SJSA1 (cell line): ENCODE measurements at places on chromosomes 16 and 17.

- no peak for DNase-seq
- no peaks in the 10 kb centered on the region for H3K36me3 ChIP-seq
- H3K27me3 ChIP-seq: peaks cover 87% of the 10 kb centered on the region
- H3K4me3 ChIP-seq: no peak overlapping the region
- no peak overlapping the region for H3K27ac ChIP-seq
These were observed 65.4 kb downstream of the RBFOX3 start for GRCh38 chr17:79545251-79546005.

- H3K4me1 ChIP-seq: peaks cover 5% of the 10 kb centered on the region
- no peak overlapping the region for H3K4me3 ChIP-seq
- no peak overlapping the region for H3K27ac ChIP-seq
- no peak for DNase-seq
These were observed 5.9 kb downstream of the GNGT2 start for GRCh38 chr17:49204516-49204915.

- no peak for DNase-seq
- no peak overlapping the region for H3K4me3 ChIP-seq
- H3K27me3 ChIP-seq: no peaks in the 10 kb centered on the region
- H3K4me1 ChIP-seq: peaks cover 37% of the 10 kb centered on the region
These were observed 196.6 kb upstream of the CIBAR2 start for GRCh38 chr16:85308611-85309540.

DNA sequence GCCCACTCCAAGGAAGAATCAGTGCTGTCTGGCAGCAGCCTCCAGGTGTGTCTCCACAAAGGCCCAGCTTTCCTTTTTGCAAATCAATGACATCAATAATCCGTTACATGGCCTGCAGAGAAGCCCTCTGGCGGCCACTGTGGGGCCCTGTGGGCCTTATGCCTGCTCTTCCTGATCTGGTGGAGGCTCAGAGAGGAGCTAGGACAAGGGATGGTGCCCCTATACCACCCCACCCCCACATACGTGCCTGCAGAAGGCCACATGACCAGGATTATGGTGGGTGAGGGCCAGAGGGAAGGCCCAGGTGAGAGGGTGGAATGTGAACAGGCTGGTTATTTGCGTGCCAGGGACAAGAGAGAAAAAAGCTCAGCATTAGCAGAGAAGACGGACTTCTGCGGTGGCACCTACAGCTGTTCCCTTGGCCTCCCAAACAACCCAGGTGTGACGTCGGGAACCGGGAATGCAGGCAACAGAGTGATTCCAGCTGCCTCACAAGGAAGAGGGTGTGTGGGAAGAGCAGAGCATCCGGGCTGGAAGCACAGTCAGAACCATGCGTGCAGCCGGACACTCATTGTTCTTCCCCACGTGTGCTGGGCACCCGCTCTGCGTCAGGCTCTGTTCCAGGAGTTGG, 22.5 kb downstream of the EIF4A3 start:
- peaks cover 8% of the 10 kb centered on the region; the same call in 1 of the 2 replicates for H3K27me3 ChIP-seq
- no peak overlapping the region for H3K27ac ChIP-seq
- no peaks in the 10 kb centered on the region for H3K36me3 ChIP-seq

DNA sequence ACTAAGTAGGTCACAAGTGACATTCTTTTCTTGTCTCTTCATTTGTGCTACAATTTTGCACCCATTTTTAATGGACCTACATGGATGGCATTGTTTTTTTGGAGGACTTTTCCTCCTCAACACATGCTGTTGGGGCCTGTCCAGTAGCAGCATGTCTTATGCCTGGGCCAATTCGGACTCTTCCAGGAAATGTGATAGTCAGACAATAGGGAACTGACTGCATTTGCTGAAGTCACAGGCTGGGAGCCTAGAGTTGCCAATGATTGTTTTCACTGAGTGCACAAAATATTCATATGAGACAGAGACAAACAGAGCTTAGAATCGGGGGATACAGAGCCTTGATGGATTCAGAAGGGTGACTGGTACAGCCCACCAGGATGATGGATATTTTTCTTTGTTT, 867.3 kb upstream of the GOT2 start:
- no peaks in the 10 kb centered on the region for H3K36me3 ChIP-seq
- H3K27me3 ChIP-seq: no peaks in the 10 kb centered on the region
- no peak for DNase-seq
- H3K4me3 ChIP-seq: no peak overlapping the region

GRCh38 chr17:77018504-77018903, 122.3 kb upstream of the SEC14L1 start:
- H3K27ac ChIP-seq: no peak overlapping the region
- H3K4me3 ChIP-seq: no peak overlapping the region
- no peak for DNase-seq
- no peaks in the 10 kb centered on the region for H3K4me1 ChIP-seq

DNA sequence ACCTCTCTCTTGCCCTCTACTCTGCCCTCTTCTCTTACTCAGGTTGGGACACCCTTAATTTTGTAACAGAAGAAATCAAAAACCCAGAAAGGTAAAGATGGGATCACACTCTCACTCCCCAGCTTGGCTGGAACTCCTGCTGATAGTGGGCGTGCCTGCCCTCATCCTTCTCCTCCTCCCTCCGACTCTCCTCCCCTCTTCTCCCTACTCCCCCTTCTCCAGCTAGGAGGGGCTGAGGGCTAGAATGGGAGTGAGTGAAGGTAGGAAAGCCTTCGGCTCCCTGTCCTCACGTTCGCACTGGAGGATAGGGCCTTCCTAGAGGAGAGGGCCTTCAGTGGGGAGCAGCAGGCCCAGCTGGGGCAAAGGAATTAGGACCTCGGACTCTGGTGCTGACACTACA, 20.3 kb downstream of the SLC7A6OS start:
- no peak for DNase-seq
- H3K27me3 ChIP-seq: no peaks in the 10 kb centered on the region
- H3K36me3 ChIP-seq: peaks cover 87% of the 10 kb centered on the region
- peak overlapping the region; percentile 85 for H3K27ac ChIP-seq

DNA sequence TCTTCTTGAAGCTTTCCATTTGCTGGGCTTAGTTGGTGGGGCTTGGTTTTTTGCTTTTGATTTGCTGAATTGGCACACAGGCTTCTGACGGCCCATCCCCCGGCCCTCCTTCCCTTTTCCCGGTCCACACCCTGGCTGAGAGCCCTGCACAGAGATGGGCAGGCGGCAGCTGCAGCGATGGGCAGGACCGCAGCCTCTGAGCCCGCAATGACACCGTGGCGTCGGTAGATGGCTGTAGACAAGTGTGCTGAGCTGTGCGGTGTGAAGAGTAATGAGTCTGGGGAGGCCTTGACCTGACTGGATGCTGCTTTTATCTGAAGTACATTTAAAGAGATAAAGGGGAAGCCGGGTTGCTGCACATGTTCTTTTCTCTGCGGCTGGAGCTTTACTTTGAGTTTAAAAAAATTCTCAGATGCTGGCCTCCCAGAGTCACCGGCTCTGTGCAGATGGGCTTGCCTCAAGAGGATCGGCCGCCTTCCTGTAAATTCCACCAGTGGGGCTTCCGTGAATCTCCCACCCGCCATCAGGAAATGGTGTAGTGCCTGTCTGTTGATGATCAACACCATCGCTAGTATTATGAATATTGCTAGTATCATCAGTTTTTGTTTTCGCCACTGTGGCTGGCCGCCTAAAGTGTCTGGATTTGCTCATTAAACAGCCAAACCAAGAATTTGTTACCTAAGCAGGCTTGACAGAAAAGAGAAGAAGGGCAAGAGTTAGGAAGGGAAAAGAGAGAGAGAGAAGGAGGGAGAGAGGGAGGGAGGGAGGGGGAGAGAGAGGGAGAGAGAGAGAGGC, 245.6 kb upstream of the RBFOX1 start:
- H3K27me3 ChIP-seq: no peaks in the 10 kb centered on the region
- H3K27ac ChIP-seq: no peak overlapping the region
- H3K4me1 ChIP-seq: no peaks in the 10 kb centered on the region
- no peak overlapping the region for H3K4me3 ChIP-seq

GRCh38 chr17:30203471-30203981, 32.0 kb downstream of the SLC6A4 start:
- no peaks in the 10 kb centered on the region for H3K4me1 ChIP-seq
- DNase-seq: no peak
- H3K27me3 ChIP-seq: 0 out of 2 replicates have a peak, but pooled peaks cover 3% of the 10 kb centered on the region
- no peak overlapping the region for H3K4me3 ChIP-seq

DNA sequence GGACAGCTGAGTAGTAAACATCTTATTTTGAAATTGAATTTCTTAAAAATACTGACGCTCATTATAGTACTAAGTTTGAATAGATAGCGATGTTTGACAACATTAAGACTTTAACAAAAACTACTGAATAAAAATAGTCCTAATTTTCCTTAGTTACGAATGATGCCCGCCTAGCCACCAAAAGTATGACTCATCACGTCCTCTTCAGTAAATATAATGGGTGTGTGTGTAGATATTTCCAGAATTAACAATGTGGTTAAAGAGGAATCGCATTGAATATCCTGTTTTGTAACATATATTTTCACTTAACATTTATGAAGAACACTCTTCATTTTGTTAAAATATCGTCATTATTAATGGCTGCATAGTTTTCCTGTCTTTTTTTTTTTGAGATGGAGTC, 187.6 kb downstream of the MYO1D start:
- H3K27ac ChIP-seq: no peak overlapping the region
- no peaks in the 10 kb centered on the region for H3K27me3 ChIP-seq
- no peaks in the 10 kb centered on the region for H3K4me1 ChIP-seq
- no peak overlapping the region for H3K4me3 ChIP-seq

DNA sequence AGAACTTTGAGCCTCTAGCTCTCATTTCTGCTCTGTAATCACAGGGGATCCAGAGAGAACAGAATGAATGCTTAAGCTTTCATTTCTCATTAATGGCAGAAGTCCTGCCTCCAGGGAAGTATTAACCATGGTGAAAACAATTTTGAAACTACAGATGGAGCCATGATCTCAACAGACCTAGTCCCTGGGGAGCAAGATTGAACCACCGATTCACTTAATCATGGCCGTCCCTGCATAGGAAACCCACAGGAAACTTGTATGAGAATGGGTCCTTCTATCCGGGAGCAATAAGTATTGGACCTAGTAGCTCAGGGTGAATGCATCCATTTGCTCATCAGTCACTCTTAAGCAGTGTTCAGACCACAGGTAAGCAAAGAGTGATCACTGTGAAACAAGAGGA, 40.2 kb upstream of the CLEC18A start:
- no peak for DNase-seq
- H3K27me3 ChIP-seq: no peaks in the 10 kb centered on the region
- no peak overlapping the region for H3K4me3 ChIP-seq

GRCh38 chr16:58670946-58671583, 13.5 kb downstream of the SLC38A7 start:
- no peaks in the 10 kb centered on the region for H3K27me3 ChIP-seq
- H3K27ac ChIP-seq: no peak overlapping the region
- no peak for DNase-seq
- H3K4me3 ChIP-seq: no peak overlapping the region

DNA sequence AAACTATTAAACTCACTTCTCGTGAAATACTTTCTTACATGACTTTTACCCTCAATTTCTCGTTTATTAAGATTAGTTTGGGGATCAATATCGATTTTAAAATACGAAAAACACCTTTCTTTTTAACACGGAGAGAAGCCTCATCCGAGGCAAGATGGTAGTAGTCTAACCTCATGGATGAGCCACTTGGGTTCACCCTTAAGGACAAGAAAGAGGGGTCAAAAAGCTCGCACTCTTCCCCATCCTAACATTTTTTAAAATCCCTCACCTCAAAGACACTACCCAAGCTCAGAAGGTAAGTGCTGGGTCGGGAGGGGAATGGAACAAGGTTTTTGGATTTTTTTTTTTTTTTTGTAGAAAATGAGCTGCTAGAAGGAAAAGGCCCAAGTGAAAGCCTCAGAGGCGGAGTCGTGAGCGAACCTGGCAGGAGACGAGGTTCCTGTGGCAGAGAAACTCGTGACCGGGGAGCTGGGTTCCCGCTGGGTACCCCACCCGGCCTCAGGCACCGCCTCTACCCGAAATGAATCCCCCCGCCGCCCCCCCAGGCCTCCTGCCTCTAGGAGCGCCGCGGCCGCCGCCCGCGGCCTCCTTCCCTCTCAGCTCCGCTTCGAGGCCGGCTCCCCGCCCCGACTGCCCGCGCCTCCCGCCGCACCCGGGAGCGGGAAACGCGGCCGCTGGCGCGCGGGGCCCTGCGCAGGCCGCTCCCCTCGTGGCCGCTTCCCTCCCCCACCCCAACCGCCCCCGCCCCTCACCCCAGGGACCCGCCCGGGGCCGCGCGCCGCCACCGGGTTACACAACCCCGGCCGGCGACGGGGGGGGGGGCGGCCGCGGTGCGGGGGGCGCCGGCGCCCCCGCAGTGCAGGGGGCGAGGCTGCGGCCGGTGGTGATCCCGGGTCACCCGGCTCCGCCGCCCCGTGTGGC, 1.6 kb downstream of the NUFIP2 start:
- 0 out of 2 replicates have a peak, but pooled peaks cover 4% of the 10 kb centered on the region for H3K4me1 ChIP-seq
- peaks cover 45% of the 10 kb centered on the region for H3K36me3 ChIP-seq
- peak overlapping the region; percentile 87 for H3K4me3 ChIP-seq

DNA sequence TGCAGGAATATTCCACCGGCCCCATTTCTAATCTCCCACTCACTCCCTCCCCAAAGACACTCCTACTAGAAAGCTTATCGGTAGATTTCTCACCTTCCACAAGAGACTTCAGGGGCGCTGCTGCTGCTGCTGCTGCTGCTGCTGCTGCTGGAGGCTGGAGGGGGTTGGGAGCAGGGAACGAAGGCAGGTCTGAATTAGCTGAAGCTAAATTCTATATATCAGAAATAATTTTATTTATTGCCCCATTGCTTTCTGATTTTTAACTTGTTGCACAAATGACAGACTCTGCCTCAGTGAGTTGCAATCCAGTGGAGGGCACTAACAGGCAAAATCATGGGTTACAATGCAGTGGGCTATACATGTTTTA, 25.8 kb upstream of the HLF start:
- H3K4me3 ChIP-seq: peak overlapping the region; percentile 39
- H3K27ac ChIP-seq: no peak overlapping the region
- H3K27me3 ChIP-seq: peaks cover 9% of the 10 kb centered on the region; the same call in 1 of the 2 replicates
- H3K36me3 ChIP-seq: no peaks in the 10 kb centered on the region

- no peaks in the 10 kb centered on the region for H3K27me3 ChIP-seq
- H3K4me3 ChIP-seq: peak overlapping the region; percentile 52
- peak overlapping the region; percentile 44 for H3K27ac ChIP-seq
- DNase-seq: peak; percentile 65
These were observed 42.4 kb downstream of the RAI1 start for GRCh38 chr17:17723354-17724261.

- H3K4me1 ChIP-seq: no peaks in the 10 kb centered on the region
- H3K4me3 ChIP-seq: no peak overlapping the region
- DNase-seq: no peak
- no peaks in the 10 kb centered on the region for H3K27me3 ChIP-seq
These were observed 154.2 kb upstream of the CDH8 start for GRCh38 chr16:62190426-62190825.

GRCh38 chr17:73698966-73699365, 54.7 kb upstream of the SDK2 start:
- H3K27ac ChIP-seq: no peak overlapping the region
- DNase-seq: peak; percentile 32
- peaks cover 18% of the 10 kb centered on the region; the same call in 1 of the 2 replicates for H3K27me3 ChIP-seq
- H3K4me1 ChIP-seq: no peaks in the 10 kb centered on the region
- H3K4me3 ChIP-seq: no peak overlapping the region
